ENCODE measurements at places on chromosomes 6 and 20.

DNA sequence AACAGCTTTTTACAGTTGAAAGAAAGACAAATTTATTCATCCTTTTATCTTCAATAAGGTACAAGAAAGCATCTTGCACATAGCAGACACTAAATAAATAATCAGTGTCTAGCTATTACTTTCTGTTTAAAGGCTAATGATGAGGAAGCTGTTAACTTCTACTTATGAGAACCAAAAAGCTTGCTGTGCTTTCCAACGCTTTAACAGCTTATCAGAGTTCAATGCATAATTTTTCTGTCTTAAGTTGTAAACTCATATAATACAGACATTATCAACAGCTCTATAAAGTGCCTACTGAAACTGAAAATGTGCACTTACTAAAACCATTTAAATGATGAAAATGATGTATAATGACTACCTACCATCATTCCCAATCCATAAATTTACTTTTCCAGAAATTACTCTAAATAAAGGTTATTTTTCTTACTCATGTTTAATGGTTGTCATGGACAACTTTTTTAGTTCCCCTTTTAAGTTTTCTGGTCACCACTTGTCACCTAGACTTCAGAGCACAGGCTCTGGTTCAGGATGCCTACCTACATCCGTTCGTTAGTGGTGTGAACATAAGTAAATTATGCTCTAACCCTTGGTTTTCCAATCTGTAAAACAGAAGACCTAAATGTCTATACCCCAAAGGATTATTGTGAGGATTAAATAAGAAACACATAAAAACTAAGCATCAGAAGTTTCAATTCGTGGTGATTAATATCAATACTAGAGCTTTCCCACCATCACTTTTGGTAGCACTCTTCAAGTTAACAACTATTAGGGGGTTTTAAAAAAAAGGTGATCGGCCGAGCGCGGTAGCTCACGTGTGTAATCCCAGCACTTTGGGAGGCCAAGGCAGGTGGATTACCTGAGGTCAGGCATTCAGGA is 8.0 kb downstream of the PNISR start:
- no peak for DNase-seq

DNA sequence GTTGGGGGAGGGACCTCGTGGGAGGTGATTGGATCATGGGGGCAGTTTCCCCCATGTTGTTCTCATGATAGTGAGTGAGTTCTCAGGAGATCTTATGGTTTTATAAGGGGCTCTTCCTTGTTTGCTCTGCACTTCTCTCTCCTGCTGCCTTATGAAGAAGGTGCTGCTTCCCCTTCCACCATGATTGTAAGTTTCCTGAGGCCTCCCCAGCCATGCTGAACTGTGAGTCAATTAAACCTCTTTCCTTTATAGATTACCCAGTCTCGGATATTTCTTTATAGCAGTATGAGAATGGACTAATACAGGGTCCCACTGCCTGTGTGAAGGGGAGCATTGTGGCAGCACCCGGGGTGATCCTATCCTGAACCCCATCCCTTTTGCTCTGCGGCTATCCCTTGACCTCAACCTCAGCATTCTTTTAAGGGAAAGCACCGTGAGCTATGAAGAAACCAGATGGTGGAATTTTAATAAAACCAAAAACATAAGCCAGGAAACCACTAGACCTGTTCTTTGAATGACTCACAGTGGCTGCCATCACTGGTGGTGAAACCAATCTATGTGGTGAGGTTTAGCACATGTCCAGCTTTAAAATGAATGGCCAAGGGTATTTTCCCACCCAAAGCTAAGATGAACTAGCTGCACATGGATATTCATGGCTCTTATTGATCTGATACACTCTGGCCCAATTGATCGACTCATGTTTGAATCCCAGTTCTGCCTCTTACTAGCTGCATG is 62.2 kb downstream of the ZDHHC14 start:
- no peak for DNase-seq

DNA sequence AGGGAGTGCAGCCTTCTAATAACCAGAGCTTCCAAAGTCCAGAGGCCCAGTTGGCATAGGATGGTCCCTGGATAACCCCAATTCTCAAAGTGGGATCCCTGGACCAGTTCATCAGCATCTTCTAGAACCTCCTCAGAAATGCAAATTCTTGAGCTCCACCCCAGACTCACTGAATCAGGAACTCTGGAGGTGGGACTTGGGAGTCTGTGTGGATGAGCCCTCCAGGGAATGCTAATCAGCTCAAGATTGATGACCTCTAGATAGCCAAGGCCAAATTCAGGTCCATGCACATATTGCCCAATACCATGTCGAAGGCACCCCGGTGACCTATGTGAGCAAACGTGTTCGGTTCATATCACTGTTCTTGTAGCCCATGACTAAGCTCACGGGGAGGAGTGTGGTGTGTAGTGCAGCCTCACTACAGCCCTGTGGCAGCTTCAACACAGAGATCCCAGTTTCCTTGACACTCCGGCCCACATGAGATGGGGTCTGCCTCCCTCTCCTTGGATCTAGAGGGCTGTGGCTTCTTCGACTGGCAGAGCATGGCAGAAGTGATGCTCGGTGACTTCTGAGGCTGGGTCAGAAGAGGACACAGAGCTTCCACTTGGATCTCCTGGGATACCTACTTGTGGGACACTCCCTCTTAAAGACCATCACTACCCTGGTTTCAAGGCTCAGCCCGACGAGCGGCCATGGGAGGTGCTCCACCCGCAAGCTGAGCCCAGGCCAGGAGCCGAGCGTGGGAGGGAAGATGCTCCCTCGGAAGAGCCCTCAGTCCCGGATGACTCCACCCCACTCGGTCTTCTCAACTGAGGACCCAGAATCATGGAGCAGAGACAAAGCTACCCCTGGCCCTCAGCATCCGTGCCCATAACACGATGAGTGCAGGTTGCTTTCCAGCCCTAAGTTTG is 151.1 kb upstream of the CST7 start:
- no peak for DNase-seq

DNA sequence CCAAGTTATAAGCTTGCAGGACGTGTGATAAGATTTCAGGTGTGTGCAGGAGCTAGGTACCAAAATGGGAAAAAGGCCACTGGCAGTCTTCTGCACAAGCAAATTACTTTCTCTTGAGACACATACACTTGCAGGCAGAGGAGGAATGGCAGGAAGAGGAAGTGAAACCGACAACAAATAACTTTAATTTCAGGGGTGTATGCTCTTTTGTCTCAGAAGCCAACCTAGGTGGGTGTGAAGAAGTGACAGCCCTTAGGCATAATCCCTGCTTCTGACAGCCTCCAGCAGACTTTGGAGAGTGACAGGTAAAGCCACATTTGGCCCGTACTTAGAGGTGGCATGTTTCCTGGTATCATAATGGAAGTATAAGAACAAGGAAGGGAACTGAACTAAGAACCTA is 118.8 kb upstream of the TRAF3IP2 start:
- no peak for DNase-seq

- no peak for DNase-seq
Observed at GRCh38 chr6:151402228-151402627, 10.9 kb upstream of the ZBTB2 start.

GRCh38 chr20:41003143-41003935 is 25.3 kb upstream of the TOP1 start:
- DNase-seq, result no peak

DNA sequence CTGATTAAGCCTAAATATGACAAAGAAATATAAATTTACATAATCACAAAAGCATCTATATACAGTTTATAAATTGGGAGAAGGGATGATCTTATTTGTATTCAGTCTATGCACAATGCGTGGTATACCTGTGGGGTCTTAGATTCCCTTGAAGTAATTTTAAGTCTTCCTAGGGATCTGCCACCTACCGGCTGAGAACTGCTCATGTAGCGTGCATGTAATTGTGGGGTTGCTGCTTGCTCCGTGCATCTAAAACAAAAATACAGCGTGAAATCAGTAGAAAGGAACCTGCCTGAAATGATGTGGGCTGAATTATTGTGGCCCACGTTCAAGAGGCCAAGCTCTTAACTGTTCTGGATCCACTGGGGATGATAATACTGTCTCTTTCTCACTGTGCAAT is 187.3 kb downstream of the MBOAT1 start:
- no peak for DNase-seq

- no peak for DNase-seq
Observed at GRCh38 chr6:44636561-44637248, 249.2 kb downstream of the CDC5L start.

GRCh38 chr6:146875927-146876270 is 277.1 kb downstream of the ADGB start:
- no peak for DNase-seq

GRCh38 chr6:77463861-77464494 is 687 bp upstream of the HTR1B start:
- DNase-seq, result no peak

DNA sequence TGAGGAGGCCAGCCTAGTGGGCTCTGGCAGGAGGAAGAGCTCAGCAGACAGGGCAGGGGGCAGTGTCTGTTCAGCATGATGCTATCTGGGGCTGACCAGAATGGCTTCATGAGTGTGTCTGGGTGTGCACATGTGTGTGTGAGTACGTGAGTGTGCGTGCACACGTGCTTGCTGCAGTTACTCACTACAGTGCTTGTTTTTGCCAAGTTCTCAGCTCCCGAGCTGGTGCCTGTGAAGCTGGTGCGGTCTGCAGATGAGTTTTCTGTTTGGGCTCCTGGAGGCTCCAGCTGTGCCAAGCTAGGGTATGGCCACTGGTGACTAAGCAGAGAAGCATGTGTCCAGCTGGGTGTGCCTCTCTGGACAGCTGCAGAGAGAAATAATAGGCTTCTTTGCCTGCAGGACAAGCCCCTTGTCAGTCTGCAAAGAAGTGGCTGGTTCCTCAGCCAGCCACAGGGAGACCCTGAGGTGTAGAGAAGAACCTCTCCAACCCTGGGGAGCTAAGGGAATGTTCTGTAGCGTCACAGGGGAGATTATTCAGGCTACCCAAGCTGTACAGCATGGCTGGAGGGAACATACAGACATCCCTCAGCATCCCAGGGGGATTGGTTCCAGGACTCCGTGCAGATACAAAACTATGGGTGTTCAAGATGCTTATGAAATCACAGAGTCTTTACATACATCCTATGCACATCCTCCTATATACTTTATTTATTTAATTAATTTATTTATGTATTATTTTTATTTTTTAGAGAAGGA is 40.2 kb upstream of the FAM50B start:
- DNase-seq, result no peak

GRCh38 chr6:21531393-21531792 is 62.2 kb upstream of the SOX4 start:
- no peak for DNase-seq

DNA sequence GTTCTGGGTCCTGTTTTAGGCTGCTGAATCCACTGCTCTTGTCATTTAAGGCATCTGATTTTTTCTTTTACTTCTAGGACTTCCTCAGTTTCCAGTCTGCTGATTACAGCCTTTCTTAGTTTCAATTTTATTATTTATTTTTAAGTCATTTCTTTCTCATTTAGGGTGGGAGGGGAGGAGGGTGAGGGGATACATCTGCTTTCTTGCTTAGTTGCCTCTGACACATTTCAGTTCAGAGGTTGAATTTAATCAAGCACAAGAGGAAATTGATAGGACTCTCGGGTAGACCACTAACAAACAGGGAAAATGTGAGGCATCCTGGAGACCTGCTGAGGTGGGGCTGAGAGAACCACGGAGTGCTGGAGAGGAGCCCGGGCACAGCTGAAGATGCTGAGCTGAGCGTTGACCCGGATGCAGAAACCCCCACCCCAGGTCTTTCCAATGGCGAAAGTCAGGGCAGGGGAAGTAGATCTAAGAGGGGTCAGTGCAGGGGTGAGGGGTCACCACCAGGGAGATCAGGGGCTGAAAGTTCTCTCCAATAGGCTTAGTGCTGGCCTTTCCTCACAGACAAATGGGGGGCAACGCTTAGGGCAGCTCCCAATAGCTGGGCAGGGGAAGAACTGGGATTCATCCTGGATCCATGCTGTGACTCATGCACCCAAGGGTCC is 7.6 kb upstream of the TREML2 start:
- DNase-seq, result no peak

DNA sequence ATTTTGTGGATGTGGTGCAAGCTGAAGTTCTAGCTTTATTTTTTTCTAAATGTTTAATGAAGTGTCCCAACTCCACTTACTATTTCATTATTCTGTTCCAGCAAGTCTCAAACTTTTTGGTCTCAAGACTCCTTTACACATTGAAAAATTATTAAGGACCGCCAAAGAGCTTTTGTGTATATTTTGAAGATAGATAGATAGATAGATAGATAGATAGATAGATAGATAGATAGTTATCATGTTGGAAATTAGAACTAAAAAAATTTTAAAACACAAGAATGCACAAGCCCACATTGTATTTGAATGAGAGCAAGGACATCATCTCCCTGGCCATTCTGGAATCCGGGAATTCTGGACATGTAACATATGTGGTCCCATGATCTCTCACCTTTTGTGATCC is 181.2 kb upstream of the SNX9 start:
- no peak for DNase-seq

GRCh38 chr6:167711768-167712730 is 114.7 kb upstream of the AFDN start:
- DNase-seq, result no peak

DNA sequence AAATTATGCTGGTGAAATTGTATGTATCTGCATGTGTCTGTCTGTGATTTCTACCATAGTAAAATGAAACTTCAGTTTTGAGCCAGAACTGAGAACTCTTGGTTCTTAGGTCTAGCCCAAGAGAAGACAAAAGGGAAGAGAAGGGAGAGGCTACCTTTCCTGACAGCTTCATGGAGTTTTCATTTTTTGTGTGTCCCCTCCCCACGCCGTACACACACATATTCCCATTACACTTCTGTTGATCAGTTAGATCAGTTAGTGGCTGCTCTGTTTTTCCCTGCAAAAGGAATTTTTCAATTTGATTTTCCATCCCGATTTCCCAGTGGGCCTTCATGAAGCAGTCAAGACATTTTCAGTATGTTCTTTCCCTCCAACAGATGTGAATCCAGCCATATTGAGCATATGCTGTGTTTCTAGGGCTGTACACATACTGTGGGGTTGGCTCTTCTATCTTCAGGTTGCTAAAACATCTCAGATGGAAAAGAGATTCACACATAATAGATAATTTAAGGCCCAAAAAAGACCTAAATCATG is 52.5 kb downstream of the HIVEP1 start:
- no peak for DNase-seq

DNA sequence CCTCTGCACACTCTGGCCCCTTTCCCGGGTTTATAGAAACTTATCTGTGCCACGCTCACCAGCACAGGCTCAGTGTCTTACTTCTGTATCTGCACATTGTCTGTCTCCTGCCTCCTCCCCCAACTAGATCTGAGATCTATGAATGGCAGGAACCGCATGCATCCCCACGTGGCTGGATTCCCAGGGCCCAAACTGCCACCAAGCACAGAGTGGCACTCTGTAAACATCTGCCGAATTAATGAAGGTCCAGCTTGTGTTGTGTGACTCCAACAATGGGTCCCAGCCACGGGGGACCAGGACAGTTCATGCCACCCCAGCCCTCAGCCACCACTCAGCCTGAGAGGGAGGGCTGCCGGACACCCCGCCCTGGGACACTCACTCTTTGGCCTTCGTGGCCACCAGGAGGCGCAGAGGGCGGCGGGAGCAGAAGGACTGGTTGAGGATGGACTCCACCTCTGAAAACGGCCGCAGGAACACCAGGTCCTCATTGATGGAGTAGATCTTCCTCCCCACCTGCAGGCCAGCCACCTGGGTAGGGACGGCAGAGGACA is 171.1 kb downstream of the PREX1 start:
- DNase-seq, result no peak

All from stimulated activated CD4-positive, alpha-beta T cell treated with anti-CD3 and anti-CD28 coated beads, Interleukin-1b, Interleukin-23, amount 100 ng/mL, for 1 hour (primary cell).